ENCODE measurements at places on chromosomes 3 and 15. TPM values are rescaled to one million over a fixed set of nuclear protein-coding genes. Genes with fewer than 3 reads are reported as not detected.
A peak's percentile ranks its signal among the peaks of the same experiment; 100 is the strongest.

The USP3 gene
- total RNA-seq: 46.5 TPM

The DUOXA2 gene
- not detected for total RNA-seq

DNA sequence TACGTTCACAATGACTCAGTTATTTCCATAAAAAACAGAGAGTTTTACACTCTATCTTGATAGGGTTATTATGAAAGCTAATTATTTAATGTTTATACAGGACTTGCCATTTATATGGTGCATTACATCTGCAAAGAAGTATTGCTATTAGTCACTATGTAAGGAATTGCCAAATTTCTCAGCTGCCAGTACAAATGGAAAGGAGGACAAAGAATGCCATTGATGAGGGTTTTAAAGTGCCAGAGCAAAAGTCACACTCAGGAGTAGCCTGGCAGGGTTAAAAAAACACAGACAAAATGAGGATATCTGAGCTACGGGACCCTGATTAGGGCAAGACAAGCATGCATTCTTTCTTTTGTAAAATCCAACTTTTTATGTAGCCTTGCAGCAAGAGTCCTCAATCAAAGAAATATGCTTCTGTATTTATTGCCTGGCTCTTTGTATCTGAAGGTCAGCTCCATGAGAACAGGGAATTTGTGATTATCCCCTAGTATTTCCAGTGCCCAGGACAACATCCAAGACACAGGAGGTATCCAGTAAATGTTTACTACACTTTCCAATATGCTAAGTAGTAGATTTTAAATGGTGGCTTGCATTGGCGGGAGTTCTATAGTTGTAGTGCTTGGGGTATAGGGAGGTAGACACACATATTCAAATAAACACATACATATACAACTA is 1013.6 kb downstream of the ROBO1 start:
- H3K27ac ChIP-seq: no peak overlapping the region
- no peaks in the 10 kb centered on the region for H3K27me3 ChIP-seq
- no peaks in the 10 kb centered on the region for H3K36me3 ChIP-seq
- no peak for DNase-seq

- peaks cover 15% of the 10 kb centered on the region for H3K4me1 ChIP-seq
- no peaks in the 10 kb centered on the region for H3K27me3 ChIP-seq
- no peak overlapping the region for H3K27ac ChIP-seq
- peak; percentile 42 for DNase-seq
- H3K4me3 ChIP-seq: no peak overlapping the region
- H3K36me3 ChIP-seq: no peaks in the 10 kb centered on the region
These were observed 31.5 kb upstream of the LAMP3 start for GRCh38 chr3:183193762-183194689.

DNA sequence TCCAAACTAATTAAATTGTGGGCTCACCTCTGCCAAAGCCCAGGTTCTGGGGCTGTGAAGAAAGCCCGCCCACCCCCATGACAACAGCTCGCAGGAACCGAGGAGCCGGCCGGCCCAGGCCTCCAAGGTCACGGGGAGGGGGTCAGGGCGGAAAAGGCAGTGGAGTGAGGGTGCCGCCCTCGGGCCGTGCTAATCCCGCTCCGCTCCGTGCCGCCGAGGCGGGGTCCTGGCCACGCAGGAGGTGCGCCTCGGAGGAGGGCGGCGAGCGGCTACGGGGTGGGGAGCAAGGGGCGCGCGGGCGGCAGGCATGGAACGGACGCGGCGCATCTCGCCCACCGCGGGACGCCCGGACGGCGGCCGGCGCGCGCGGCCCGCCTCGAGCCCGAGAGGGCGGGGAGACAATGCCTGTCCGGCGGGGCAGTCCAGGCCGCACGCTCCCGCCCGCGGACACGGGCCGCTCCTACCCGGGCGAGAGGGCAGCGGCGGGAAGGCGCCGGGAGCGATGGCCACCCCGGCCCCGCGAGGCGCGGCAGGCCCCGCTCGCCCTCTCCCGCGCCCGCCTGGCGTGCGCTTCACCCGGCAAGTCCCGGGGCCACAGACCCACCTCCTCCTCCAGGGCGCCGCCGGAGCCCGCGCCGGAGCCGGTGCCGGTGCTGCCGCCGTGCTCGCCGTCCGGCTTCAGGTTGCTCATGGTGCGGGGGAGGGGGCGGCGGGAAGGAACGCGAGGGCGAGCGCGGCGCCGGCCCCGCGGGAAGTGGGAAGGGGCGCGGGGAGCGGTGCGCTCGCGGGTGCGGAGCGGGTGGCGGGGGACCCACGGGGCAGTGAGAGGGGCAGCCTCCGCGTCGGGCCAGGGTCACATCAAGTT is 528 bp downstream of the RBPMS2 start:
- DNase-seq: no peak
- no peaks in the 10 kb centered on the region for H3K36me3 ChIP-seq
- H3K4me1 ChIP-seq: peaks cover 20% of the 10 kb centered on the region
- H3K27ac ChIP-seq: peak overlapping the region; percentile 98
- no peaks in the 10 kb centered on the region for H3K27me3 ChIP-seq
- H3K4me3 ChIP-seq: peak overlapping the region; percentile 89

GRCh38 chr3:7075117-7075516 is 214.2 kb downstream of the GRM7 start:
- H3K27ac ChIP-seq: no peak overlapping the region
- no peaks in the 10 kb centered on the region for H3K36me3 ChIP-seq
- H3K4me1 ChIP-seq: no peaks in the 10 kb centered on the region
- DNase-seq: no peak

GRCh38 chr3:170914690-170915089 is 6.3 kb upstream of the EIF5A2 start:
- no peak overlapping the region for H3K27ac ChIP-seq
- no peaks in the 10 kb centered on the region for H3K27me3 ChIP-seq
- H3K36me3 ChIP-seq: no peaks in the 10 kb centered on the region
- DNase-seq: no peak
- no peaks in the 10 kb centered on the region for H3K4me1 ChIP-seq

Measured in esophagus muscularis mucosa (tissue), 4 donors.